Stimulated activated naive CD4-positive, alpha-beta T cell treated with Interleukin-2 at 50 U/mL for 16 hours (primary cell): ENCODE measurements at places on chromosomes 1 and 21.

- no peak for DNase-seq
These were observed 178.8 kb upstream of the NFIA start for GRCh38 chr1:60903591-60903990.

- DNase-seq, result no peak
These were observed 56.7 kb upstream of the PUM1 start for GRCh38 chr1:31122101-31122735.

- no peak for DNase-seq
These were observed 8.3 kb upstream of the GPR61 start for GRCh38 chr1:109531380-109531779.

- DNase-seq, result no peak
These were observed 33.5 kb downstream of the PROX1 start for GRCh38 chr1:214021321-214021720.

GRCh38 chr1:11961230-11961629, 19.0 kb upstream of the MFN2 start:
- no peak for DNase-seq
